ENCODE measurements at places on chromosomes 7 and 10.

DNA sequence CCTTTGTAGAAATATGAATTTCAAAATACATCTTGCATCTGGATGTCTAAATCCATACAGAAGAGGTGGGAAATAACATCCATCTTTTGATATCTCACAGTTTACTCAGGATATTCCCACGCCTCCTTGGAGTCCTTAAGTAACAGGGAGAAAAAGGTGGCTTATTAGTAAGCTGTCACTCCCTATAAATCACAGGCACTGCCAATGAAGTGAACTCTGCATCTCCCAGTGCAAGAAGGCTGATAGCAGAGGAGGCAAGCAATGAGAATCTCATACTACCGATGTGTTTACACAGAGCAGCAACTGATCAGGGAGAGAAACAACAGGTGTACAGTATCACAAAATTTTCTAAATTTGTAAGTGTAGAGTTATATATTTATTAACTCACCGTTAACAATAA lies 551.8 kb downstream of the NXPH1 start:
- no peak for DNase-seq

DNA sequence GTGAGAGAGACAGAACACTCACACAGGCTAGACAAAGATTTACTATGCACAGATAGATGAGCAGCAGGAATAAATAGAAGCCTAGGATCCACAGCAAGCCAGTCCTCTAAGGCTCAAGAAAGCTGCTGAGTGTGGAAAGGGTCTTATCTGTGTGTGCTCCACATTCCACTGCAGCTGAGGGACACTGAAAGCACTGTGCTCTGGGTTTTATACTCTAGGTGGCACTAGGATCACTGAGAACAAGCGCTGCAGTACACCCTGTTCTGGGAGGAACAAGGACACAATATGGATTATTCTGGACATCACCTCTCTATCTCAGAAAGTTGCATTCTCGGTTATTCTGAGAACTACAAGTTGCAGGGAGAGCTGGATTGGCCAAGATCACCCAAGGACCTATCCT lies 4.9 kb upstream of the KLHL7 start:
- no peak for DNase-seq

- no peak for DNase-seq
These were observed 95.7 kb downstream of the CDK6 start for GRCh38 chr7:92740700-92741126.

DNA sequence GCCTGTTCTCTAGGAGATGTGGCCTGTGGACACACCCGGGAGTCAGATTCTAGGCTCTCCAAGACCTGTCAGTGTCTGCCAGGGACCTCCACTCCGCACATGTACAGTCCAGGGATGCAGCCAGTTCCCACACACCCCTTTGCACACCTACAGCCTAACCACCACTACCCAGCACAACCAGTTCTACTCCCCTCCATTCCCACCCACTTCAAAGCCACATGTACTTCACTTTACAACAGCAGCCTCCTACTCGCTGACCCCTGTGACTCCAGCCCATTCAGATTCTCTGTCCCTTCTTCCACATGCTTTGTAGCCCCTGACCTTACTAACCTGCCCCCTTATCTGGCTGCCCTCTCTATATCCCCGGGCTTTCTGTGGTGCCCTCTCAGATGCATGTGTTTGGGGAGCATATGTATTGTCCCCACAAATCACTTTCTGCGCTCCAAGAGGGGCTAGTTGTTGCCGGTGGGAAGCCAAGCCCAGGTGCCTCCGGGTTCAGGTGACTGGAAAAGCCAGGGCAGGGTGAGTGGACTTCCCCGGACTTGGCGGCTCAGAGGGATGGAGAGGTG lies 7.2 kb downstream of the LBX1 start:
- DNase-seq, result no peak

DNA sequence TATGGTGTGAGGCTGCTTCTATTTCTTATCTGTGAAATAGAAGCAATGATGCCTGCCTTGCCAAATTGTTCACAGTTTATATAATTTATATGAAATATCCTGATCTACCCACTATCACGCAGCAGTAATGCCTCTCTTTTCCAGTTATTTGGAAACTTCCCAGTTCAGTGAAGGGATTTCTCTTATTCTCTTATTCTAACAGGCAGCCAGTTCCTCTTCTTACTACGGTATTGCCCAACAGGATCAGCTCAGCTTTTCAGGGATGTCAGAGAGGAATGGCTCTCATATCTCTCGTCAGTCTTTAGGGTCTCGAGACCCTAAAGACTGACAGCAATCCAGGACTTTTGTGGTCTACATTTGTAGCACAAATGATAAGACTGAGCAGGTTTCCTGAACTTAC lies 215.6 kb downstream of the CREB5 start:
- DNase-seq, result no peak

DNA sequence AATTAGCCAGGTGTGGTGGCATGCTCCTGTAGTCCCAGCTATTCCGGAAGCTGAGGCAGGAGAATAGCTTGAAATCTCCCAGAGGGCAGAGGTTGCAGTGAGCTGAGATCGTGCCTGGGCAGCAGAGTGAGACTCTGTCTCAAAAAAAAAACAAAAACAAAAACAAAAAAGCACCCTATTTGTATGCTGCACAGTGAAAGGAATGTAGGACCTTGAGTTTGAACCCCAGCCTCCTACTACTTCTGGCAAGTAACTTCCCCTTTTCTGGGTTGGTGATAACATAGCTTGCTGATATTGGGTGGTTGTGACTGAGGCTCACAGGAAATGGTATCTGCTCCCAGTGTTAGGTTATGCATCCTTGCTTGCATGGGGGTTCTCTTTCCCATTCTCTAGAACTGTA lies 205.3 kb downstream of the BUB3 start:
- DNase-seq, result no peak

DNA sequence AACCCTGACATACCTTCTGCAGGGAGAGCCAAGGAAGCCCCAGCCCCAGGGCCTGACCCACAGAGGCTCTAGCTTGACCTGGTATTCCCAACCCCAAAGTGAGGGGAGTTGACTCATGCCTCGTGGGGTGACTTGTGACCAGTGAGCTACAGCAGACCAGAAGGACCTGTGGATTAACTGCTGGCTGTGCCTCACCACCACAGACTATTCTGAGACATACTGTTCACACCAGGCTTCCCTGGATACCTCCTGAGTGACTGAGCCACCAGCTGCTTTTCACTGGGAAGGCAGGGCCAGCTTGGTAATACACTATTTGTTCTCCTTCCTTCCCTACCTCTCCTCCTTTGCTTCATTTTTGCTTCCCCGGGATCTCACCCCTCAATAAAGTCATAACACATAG lies 7.3 kb downstream of the PLXNA4 start:
- DNase-seq, result no peak

GRCh38 chr7:67564959-67565358 lies 568.3 kb downstream of the TYW1 start:
- DNase-seq, result no peak

All from common myeloid progenitor, CD34-positive (primary cell).